ENCODE measurements at places on chromosomes 13 and 19.

- DNase-seq, result no peak
Observed at GRCh38 chr19:51027126-51027806, 850 bp upstream of the KLK11 start.

- DNase-seq, result no peak
Observed at GRCh38 chr13:77911751-77912150, 6.9 kb downstream of the EDNRB start.

GRCh38 chr13:94559222-94559795, 36.6 kb downstream of the TGDS start:
- DNase-seq, result no peak

DNA sequence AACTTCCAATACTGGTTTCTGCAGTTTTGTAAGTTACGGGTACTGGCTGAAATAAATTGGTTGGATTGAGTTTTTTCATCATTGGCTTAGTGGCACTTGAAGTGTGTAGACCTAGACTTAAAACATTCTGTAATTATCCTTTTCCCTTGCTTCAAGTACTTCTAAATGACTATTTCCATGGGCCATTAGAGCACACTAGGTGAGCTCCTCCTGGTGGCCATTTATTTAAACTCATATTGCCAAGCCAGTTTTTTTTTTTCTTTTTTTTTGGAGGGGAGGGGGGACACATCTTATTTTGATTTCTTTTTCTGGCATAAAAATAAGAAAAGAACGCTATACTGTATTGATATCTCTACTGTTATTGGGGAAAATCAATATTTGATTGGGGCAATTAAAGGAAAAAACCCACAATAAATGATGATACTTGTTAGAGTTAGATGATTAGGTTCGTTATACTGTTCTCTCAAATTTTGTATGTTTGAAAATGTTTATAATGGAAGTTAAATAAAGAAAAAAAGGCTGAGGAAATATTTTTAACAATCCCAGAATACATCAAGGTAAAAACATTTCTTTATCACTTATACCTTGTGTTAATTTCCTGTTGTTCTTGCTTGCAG, 82.9 kb downstream of the PDS5B start:
- DNase-seq, result no peak

DNA sequence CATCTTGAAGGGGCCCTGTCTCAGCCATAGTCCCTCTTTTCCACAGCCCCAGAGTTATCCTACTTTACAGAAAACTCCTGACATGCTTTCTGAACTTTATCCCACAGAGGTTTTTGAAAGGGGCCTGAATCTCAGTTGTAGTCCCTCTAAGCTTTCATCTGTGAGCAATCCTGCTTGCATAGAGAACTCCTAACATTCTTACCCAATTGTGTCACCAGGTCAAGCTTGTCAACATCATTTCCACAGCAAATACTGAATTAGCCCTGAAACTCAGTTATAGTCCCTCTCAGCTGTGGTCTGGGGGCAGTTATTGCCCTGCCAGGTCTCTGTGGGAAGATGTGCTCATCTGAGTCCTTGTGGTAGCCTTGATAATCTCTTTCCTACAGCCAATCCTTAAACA, 2190.3 kb upstream of the PCDH20 start:
- no peak for DNase-seq

DNA sequence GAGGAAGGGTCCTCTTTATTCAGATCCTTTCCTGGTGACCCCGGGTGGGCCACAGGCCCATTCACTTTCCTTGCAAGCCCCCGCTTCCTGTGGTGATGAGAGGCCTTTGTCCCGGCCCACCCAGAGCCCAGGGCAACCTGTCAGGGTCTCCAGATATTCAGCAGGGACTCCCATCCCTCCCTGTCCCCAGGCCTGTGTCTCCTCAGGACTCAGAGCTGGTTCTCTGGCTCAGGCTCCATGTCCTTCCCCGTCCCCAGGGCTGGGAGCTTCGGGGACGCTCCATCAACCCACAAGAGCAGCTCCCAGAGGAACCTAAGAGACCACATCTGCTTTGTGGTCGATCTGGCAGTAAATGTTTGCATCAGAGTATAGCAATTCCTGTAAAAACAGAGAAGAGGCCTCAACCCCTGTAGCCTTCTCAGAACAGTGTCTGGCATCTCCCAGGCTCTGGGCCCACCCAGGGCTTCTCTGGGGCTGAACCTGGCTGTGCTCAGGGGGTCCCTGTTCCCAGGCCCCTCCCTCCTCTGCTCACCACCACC, 7.8 kb downstream of the CEACAM4 start:
- DNase-seq, result no peak

- peak; percentile 59 for DNase-seq
Observed at GRCh38 chr13:110244071-110244830, 62.7 kb downstream of the COL4A1 start.

DNA sequence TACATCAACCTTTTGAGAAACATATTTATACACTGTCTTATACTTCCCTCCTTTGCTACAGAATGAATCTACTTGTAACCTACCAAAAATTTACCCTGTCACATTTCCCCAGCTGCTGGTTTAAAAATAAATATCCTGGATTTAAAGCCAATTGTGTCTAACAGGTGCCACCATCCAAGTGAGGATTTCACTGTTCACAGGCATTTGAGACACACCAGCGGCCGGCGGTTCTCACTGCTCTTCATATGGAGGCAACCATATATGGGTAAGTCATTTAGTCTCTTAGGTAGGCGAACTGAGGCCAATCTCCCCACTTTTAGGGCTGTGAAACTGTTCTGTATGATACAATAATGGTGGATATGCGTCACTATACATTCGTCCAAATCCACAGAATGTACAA, 26.2 kb downstream of the SLC25A30 start:
- no peak for DNase-seq

- DNase-seq, result peak; percentile 68
Observed at GRCh38 chr13:33004511-33004910, 11.7 kb upstream of the KL start.

DNA sequence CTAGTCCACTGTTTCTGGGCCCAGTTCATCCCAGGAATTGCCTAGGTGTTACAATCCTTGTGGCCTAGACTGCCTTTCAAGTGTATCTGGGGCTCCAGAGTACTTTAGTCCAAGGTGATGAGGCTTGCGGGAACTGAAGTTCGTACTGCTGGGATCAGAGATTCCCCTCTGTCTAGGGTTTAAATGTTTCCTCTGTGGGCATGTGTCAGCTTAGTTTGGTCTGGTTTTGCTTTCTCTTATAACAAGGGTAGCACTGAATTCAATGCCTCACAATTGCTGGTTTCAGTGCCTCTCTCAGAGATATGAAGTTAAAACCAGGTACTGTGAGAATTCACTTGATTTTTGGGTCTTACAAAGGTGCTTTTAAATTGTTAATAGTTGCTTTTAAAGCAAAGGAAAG, 30.8 kb downstream of the RGCC start:
- no peak for DNase-seq

DNA sequence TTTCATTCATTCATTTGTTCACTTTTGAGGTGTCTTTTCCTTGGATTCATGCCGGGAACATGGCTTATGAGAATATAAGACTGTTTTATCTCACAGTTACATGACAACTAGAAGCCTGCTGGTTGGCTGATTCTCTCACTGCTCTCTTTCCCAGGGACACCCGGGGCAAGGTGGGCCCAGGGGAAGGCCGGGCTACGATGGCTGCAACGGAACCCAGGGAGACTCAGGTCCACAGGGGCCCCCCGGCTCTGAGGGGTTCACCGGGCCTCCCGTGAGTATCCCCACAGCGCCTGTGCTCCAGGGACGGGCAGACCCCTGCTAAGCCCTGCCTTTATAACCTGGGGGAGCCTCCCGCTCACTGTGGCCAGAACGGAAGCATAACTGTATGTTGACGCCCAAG, 121.2 kb downstream of the COL4A2 start:
- peak; percentile 2 for DNase-seq

- no peak for DNase-seq
Observed at GRCh38 chr19:28489776-28490175, 723.2 kb downstream of the UQCRFS1 start.

DNA sequence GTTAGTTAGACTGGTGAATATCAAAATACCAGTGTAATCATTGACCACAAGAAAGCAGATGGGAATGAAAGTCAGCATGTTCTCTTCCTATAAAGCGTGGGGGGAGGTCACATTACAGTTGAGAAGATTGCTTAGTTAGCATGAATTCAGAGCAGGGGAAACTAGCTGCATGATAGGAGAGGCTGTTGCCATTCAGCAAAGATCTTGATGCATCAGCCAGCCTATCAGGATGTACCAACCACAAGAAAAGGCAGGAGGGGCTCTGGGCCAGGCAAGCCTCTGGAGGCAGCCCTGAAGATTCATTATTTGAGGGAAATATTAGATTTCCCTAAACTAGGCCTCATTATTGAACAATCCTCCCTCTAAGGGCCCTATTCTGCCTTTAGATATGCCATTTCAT, 5.0 kb upstream of the MTMR6 start:
- no peak for DNase-seq

DNA sequence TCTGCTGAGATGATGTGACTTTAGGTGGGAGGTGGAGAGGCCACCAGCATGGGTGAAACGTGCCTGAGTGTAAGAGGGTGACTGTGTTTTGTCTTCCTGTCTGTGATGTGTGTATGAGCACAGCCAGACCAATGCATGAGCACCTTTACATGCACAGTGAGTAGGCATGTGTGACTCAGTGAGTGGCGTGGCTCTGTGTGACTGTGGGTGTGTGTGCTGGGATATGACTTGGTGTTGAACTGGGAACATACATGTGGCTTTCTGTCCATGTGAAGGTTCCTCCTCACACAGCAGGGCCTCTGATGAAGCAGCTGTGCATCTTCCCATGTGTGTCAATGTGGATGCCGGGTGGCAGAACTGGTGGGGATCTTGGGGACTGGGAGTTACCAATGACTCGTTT, 19.9 kb upstream of the LGALS13 start:
- no peak for DNase-seq

DNA sequence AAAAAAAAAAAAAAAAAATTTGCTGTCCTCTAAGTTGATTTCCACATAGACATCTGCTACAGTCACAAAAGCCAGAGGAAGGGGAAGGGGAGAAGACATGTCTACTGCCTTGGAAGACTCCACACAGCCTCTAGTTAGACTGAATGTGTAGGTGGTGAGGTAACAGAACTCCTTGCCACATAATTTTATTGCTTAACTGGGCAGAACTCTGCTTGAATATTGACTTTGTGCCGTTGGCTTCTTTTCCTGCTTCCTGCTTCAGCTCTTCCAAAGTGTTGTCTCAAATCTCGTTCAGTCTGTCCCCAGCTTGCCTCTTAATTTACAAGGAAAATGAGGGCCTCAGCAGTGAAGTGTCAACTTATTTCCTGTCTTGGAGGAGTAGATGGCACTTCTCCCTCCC, 37.1 kb downstream of the ESD start:
- DNase-seq, result no peak

- no peak for DNase-seq
Observed at GRCh38 chr13:87084192-87084591, 587.0 kb upstream of the SLITRK5 start.

DNA sequence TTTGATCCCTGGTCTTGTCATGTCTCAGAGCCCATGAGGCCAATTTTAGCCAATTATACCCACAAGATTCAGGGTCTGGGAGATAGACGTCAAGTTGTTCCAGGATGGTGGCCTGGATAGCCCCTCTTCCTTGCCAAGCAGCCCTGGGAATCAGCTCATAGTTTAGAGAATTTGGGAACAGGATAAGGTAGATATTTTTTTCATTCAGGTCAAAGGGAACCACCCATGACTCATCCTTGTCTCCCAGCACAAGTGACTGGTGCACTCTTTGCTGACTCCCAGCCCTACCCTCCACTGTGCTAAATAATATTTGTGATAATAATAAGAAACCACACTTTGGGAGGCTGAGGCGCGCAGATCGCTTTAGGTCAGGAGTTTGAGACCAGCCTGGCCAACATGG, 17.1 kb upstream of the S1PR4 start:
- no peak for DNase-seq

All from heart right ventricle (tissue), 16 donors.